NCI-H187 (cell line): ENCODE measurements at places on chromosomes 3 and 15.

- no peak for DNase-seq
These were observed 769 bp upstream of the CSPG4 start for GRCh38 chr15:75713338-75713895.

DNA sequence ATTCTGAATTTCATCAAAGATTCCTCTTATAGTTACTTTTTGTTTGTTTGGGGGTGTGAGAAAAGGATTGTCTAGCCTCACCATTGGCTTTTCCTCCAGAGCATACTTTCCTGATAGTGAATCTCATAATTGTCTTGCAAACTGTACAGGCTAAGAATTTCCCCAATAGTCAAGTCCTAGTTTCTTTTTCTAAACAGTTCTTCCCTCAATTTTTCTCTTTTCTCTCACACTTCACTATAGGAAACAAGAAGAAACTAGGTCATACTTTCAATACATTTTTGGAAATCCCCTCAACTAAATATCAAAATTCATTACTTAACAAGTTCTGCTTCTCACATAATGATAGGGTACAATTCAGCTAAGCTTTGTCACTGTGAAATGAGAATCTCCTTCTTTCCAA, 241.9 kb downstream of the IL20RB start:
- DNase-seq: no peak

DNA sequence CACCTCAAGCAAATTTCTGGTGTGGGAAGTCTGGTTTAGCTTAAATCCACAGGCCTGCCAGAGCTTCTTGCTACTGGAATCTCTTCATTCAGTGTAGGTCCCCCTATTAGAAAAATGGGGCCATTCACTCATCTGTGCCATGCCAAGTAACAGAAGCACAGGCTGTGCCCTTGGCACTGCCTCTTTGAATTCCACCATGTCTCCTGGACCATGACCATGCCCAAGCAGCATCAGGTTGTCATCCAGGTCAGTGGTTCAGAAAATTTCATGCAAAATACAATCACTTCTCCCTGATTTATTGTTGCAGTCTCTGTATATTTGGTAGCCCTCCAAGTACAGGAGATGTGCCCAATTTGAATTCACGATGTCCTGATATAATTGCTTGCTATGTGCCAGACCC, 602.1 kb upstream of the ZNF385D start:
- DNase-seq: no peak

DNA sequence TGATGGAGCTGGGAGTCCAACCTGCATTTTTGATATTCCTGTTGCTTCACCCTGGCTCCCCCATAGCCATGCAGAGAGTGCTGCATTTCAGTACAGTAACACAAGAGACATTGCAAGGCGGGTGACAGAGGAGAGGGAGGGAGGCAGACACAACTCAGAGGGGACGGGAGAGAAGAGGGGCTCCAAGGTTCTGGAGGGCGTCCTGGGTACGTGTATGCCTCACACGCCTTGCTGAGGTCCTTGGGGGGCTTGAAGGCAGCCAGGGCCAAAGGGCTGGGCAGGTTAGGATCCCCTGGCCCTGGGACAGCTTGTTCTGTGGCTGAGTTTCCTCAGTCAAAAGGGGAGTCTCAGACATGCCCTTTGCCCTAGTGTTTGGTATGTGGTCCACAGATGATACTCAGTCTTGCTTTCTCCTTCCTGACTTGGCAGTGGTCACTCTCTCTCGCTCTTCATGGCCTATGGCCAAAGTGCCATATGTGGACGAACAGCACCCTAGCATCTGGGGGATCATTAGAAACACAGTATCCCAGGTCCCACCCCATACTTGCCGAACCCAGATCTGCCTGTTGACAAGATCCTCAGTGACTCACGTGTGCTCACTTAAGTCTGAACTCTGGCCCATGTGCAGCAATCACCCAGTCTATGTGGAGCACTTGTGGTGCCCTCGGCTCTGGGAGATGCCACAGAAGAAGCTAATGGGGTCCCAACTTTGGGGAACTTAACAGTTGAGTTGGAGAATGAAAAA, 52.9 kb downstream of the FGD5 start:
- no peak for DNase-seq

- no peak for DNase-seq
These were observed 507.6 kb downstream of the FHIT start for GRCh38 chr3:60743631-60744164.

- no peak for DNase-seq
These were observed 10.3 kb upstream of the MUSTN1 start for GRCh38 chr3:52845157-52845556.

GRCh38 chr3:160707187-160707794, 30.3 kb downstream of the ARL14 start:
- peak; percentile 35 for DNase-seq

GRCh38 chr3:37864904-37865303, 3.2 kb downstream of the CTDSPL start:
- DNase-seq: no peak

- no peak for DNase-seq
These were observed 38.2 kb upstream of the GYG1 start for GRCh38 chr3:148953094-148953493.

- no peak for DNase-seq
These were observed 57.5 kb upstream of the TRA2B start for GRCh38 chr3:185995352-185995751.

- no peak for DNase-seq
These were observed 17.6 kb downstream of the IFT80 start for GRCh38 chr3:160381470-160381869.

DNA sequence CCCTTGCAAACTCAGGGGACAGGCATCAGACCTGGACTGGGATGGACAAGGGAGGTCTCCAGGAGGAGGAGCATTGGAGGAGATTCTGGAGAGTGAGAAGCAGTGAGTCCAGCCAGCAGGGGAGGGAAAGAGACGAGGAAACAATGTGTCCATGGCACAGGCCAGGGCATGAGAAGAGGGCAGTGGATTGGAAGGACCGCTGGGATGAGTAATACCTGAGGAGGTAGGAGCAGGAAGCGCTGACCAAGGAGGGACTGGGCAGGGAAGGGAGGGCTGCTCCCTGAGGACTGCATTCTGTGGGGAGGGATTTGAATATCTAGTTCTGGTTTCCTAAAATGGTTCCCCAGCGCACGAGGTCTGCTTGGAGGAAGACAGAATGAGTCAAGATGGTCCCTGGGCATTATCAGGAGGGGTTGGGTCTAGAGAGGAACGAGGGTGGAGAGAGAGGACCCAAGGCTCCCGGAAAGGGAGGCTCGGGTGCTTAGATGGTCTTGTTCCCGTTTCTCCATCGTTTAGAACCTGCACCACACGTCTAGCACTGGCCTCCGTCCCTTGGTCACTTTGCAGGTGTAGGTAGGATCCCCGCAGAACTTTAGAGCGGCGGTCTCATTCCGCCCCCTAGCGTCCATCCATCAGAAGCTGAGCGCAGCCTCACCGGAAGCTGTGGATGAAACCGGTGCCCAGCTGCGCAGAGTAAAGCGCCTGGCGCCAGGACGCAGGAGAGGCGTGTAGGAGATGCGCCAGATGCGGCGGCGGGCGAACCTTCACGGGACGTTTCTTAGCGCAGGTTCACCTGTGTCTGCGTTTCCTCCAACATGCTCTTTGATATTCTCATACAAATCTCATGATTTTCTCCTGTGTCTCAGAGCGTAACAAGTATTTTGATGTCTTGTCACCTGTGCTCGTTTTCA, 190.7 kb upstream of the NDN start:
- DNase-seq: peak; percentile 1

- DNase-seq: no peak
These were observed 63.0 kb upstream of the ANKRD34C start for GRCh38 chr15:79219393-79220056.

DNA sequence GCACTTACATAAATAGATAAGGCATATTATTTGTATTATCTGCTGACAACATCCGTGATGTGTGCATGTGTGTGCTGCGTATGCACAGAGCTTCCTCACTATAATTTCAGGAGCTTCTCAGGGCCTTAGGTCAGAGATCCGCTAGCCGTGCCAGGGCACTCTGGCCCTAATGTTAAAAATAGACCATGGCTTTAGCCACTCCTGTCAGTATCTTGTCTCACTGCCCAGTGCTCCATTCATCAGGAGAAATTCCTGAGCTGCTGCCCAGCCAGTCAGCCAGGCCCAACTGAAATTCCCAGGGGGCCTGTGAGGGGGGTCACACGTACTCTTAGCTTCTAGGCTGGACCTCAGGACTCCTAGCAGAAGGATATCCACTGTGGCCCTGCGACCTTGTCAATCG, 70.0 kb upstream of the ABHD2 start:
- DNase-seq: no peak

GRCh38 chr3:4476496-4476895, 9.4 kb upstream of the SUMF1 start:
- DNase-seq: no peak

GRCh38 chr3:39170461-39170860, 17.1 kb upstream of the CSRNP1 start:
- no peak for DNase-seq

GRCh38 chr3:52973806-52974205, 72.1 kb downstream of the SFMBT1 start:
- DNase-seq: no peak

GRCh38 chr3:82475306-82475705, 713.9 kb upstream of the GBE1 start:
- no peak for DNase-seq

GRCh38 chr15:30962659-30963058, 28.8 kb downstream of the MTMR10 start:
- no peak for DNase-seq

GRCh38 chr3:140296796-140297352, 361.9 kb downstream of the CLSTN2 start:
- DNase-seq: no peak

DNA sequence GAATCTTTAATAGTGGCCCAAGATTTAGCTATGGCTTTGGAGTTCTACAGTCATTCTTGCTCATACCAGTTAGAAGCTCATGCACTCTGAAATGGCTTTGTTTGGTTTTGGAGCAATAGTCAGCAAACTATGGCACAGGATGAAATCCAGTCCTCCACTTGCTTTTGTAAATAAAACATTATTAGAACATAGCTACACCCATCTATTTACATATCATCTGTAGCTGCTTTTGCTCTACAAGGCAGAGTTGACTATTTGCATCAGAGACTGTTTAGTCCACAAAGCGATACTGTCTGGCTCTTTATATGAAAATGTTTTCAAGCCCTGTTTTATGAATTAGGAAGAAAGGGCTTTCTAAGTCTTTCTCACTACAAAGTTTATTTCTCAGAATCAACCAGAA, 716.9 kb downstream of the AGBL1 start:
- DNase-seq: no peak

DNA sequence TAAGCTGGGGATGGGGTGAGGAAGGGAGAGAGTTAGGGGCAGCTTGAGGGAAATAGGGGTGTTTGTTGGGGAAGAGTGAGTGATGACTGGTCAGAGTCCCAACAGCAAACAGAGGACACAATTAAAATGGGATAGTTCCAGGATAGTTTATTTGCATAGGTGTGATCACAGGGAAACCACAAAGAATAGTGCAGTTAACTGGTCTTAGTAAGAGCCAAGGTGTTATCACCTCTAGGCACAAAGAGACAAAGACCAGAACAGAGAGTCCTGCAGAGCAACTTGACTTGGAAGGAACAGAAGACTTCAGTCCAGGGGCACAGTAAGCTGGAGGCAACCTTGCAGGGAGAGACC, 42.1 kb upstream of the DLG1 start:
- no peak for DNase-seq

GRCh38 chr3:94414418-94414817, 351.6 kb downstream of the NSUN3 start:
- DNase-seq: no peak

- DNase-seq: no peak
These were observed 27.1 kb upstream of the SLC22A13 start for GRCh38 chr3:38238416-38239008.

DNA sequence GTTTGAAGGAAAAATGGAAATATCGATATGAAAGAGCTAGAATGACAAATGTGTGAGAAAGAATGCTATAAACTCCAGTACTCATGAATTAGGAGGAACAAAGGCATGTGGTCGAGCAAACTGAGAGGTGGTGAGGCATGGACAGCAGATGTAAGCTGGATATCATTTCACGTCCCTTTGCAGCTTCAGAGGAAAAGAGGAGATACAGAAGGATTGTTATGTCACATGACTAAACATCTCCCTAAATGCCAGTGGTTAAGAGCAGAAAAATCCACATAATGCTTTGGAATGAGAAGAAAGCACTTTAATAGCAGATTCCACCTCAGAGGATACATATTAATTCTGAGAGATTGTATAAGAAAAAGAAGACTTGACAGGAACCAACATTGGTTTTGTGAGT, 248.7 kb downstream of the ZIC4 start:
- DNase-seq: no peak

DNA sequence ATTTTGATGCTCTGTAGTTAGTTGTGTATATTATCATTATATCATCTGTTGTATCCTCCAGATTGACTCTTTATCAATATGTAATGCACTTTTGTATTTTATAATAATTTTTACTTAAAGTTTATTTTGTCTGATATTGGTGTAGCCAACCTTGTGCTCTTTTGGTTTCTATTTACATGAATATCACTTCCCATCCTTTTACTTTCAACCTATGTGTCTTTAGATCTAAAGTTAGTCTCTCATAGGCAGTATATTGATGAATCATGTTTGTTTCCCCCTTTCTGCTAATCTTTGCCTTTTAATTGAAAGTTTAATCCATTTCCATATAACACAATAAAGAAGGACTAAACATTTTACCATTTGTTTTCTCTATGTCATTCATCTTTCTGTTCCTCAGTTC, 28.1 kb upstream of the CD200R1L start:
- no peak for DNase-seq

DNA sequence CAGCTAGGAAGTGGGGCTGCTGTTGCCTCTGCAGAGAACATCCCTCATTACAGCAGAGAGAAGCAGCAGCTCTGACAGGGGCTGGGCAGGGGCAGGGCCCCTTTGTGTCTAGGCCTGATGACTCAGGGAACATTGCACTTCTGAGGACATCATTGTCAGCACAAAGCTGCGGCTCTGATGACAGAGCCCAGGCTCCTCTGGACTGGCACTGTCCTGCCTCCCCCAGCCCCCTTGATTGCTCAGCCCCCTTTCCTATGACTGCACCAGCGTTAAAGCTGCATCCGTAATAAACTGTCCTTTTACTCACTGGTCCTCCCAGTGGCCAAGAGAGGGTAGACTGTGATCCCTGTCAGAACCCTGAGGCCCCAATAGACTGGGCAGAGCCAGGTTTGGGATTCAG, 18.3 kb downstream of the TRH start:
- DNase-seq: no peak

GRCh38 chr15:89747708-89748682, 3.1 kb downstream of the MESP1 start:
- DNase-seq: no peak
